ENCODE measurements at places on chromosomes 6 and 20. TPM values are rescaled to one million over a fixed set of nuclear protein-coding genes. Genes with fewer than 3 reads are reported as not detected.

DNA sequence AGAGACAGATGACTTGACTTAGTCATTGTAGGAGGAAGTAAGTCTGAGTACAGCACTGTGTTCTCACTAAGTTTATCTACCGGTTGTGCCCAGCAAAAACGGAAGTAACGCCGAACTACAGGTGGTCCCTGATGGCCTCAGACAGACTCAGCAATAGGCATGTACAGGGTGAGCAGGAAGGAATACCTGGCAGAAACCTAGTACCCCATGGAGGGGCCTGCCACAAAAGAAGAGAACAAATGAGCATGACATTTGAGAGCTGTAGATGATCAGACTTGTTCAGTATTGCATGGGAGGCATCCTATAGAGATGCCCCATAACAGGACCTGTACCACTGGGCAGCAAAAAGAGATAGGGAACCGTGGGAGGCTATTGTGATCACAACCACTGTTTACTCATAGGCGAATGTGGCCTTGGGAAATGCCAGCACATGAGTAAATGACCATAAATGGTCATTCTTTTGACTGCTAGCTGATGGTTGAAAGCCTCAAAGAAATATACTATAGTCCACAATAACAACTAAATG, 106.4 kb upstream of the TAB2 start:
- no peak overlapping the region for H3K27ac ChIP-seq
- no peak for DNase-seq
- H3K36me3 ChIP-seq = no peaks in the 10 kb centered on the region
- H3K27me3 ChIP-seq = no peaks in the 10 kb centered on the region

- H3K27ac ChIP-seq = no peak overlapping the region
- no peaks in the 10 kb centered on the region for H3K27me3 ChIP-seq
- DNase-seq = no peak
- no peak overlapping the region for H3K4me3 ChIP-seq
- H3K36me3 ChIP-seq = no peaks in the 10 kb centered on the region
Measured at GRCh38 chr6:130766239-130767144, 60.7 kb upstream of the SMLR1 start.

GRCh38 chr6:163711615-163712565, 297.4 kb downstream of the QKI start:
- H3K36me3 ChIP-seq = no peaks in the 10 kb centered on the region
- H3K4me1 ChIP-seq = peaks cover 13% of the 10 kb centered on the region
- H3K27ac ChIP-seq = no peak overlapping the region
- DNase-seq = peak; percentile 30

- no peaks in the 10 kb centered on the region for H3K27me3 ChIP-seq
- H3K36me3 ChIP-seq = no peaks in the 10 kb centered on the region
- peak; percentile 3 for DNase-seq
- no peaks in the 10 kb centered on the region for H3K4me1 ChIP-seq
- no peak overlapping the region for H3K27ac ChIP-seq
Measured at GRCh38 chr20:12570371-12570770, 438.4 kb upstream of the SPTLC3 start.

- no peaks in the 10 kb centered on the region for H3K36me3 ChIP-seq
- no peak overlapping the region for H3K4me3 ChIP-seq
- H3K4me1 ChIP-seq = no peaks in the 10 kb centered on the region
- no peak for DNase-seq
Measured at GRCh38 chr20:57075181-57075580, 191.3 kb downstream of the BMP7 start.

DNA sequence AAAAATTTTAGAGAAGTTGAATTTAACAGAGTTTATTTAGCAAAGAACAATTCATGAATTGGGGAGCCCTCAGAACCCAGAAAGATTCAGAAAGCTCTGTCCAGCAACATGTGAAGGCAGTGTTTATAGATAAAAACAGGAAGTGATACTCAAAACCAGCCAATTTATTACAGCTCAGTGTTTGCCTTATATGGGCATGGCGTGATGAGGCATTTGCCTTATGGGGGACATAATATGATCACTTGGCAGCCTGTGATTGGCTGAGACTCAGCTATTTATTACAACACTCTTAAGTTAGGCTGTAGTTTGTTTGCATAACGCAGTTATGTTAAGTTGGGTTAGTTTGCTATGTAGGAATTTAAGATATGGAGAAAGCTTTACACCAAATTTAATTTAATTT, 11.5 kb downstream of the HLA-DPA1 start:
- DNase-seq = no peak
- no peaks in the 10 kb centered on the region for H3K4me1 ChIP-seq
- H3K27me3 ChIP-seq = no peaks in the 10 kb centered on the region

GRCh38 chr6:165808021-165808420, 145.0 kb upstream of the PDE10A start:
- no peak overlapping the region for H3K27ac ChIP-seq
- no peak for DNase-seq
- no peak overlapping the region for H3K4me3 ChIP-seq
- no peaks in the 10 kb centered on the region for H3K4me1 ChIP-seq

DNA sequence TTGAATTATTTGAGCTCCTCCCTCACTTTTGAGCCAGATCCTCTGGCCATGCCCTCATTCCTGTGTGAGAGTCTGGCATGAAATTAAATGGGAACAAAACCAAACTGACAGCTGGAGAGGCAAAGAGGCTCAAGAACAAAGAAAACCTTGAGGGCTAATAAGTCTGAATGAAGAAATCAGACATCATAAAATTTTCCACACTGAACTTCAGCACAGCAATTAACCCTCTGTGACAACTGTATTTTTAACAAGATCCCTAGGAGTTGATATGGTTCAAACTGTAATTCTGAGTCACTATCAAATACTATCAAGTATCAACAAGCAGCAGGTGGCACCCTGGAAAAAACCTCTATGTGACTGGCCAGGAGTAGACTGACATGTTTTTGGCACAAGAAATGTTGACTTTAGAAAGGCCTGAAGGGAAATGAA, 109.4 kb upstream of the EMILIN3 start:
- peaks cover 21% of the 10 kb centered on the region for H3K4me1 ChIP-seq
- no peak overlapping the region for H3K4me3 ChIP-seq
- peak; percentile 27 for DNase-seq

GRCh38 chr6:53673162-53673727, 7.7 kb upstream of the KLHL31 start:
- peaks cover 23% of the 10 kb centered on the region for H3K4me1 ChIP-seq
- DNase-seq = peak; percentile 34
- no peak overlapping the region for H3K4me3 ChIP-seq
- H3K36me3 ChIP-seq = no peaks in the 10 kb centered on the region
- peak overlapping the region; percentile 2 for H3K27ac ChIP-seq
- H3K27me3 ChIP-seq = no peaks in the 10 kb centered on the region

- DNase-seq = no peak
- no peaks in the 10 kb centered on the region for H3K27me3 ChIP-seq
- H3K4me1 ChIP-seq = no peaks in the 10 kb centered on the region
- no peak overlapping the region for H3K4me3 ChIP-seq
Measured at GRCh38 chr20:15506311-15506710, 1066.9 kb downstream of the KIF16B start.

- H3K27ac ChIP-seq = no peak overlapping the region
- DNase-seq = no peak
- H3K4me1 ChIP-seq = no peaks in the 10 kb centered on the region
- H3K27me3 ChIP-seq = no peaks in the 10 kb centered on the region
Measured at GRCh38 chr6:110595112-110595511, 118.7 kb upstream of the SLC22A16 start.

DNA sequence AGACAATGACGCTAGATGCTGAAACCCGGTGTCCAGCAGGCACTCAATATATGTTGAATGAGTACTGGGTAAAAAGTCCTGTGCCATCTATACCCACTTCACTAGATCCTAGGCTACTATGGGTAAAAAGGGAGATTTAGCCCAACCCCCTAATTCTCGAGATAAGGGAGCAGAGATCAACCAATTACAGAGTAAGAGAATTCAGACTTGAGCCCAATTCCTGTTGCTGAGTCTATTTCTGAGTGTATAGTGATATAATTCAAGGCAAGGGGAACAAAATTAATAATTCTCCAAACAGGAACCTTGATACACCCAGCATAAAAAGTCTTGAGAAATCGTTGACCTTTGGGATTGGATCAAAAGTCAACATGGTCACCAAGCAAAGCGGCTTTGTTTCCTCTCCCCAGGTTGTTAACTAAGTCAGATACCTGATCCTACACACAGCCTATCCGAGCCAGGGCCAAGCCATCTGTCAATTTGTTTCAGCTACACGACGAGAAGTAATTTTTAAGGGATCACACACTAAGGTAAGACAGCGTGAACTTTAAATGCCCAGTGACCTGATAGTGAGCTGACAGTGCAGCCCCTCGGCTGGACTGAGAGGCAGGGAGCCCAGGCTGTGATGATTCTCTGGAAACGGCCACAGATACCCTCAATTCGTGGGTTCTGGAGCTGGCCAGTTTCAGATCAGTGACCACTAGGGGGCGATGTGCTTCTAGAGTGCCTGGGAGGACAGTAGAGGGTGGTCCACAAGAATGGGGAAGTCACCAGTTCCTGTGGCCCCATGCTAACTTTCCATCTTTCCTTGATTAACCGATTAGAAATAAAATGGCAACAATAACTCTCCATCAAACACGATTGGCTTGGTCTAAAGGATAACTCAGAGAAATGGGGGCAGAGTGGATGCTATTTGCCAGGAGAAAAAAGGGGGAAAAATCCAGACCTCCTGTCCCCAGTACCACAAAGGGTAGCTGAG, 46.2 kb downstream of the SLC22A23 start:
- H3K4me3 ChIP-seq = no peak overlapping the region
- no peaks in the 10 kb centered on the region for H3K36me3 ChIP-seq
- peaks cover 17% of the 10 kb centered on the region for H3K4me1 ChIP-seq
- peak; percentile 50 for DNase-seq

- no peak overlapping the region for H3K27ac ChIP-seq
- no peaks in the 10 kb centered on the region for H3K4me1 ChIP-seq
- H3K4me3 ChIP-seq = no peak overlapping the region
- no peaks in the 10 kb centered on the region for H3K36me3 ChIP-seq
- H3K27me3 ChIP-seq = no peaks in the 10 kb centered on the region
Measured at GRCh38 chr6:11784341-11784740, 5.7 kb upstream of the ADTRP start.

DNA sequence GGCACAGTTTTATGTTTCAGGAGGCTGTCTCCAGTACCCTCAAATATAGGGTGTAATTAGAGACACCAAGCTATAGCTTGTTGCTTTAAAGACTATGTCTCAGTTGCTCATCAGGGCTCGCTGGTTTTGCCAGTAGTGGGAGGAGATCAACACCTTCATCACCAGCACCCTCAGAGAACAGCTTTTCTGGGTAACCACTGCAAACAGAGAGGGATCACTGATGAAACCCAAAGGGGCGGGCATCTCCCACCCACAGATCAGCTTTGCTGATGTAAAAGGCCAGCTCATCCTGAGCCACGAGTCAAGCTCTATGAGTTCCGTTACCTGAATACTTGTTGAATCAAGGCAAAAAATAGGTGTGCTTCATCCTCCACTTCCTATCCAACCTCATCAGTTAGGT, 187.7 kb downstream of the AIG1 start:
- H3K27ac ChIP-seq = no peak overlapping the region
- no peaks in the 10 kb centered on the region for H3K36me3 ChIP-seq
- DNase-seq = no peak
- no peaks in the 10 kb centered on the region for H3K27me3 ChIP-seq

The PNPLA1 gene
- total RNA-seq = not detected

The LY6G6C gene
- total RNA-seq = not detected

The RIPOR2 gene
- total RNA-seq = 3.1 TPM

The UBR2 gene
- 44.0 TPM for total RNA-seq

Measured in thyroid gland (tissue), 4 donors.